ENCODE measurements at places on chromosomes 16 and 17.

- no peak for DNase-seq
These were observed 181.5 kb downstream of the PRKCA start for GRCh38 chr17:66483906-66484305.

DNA sequence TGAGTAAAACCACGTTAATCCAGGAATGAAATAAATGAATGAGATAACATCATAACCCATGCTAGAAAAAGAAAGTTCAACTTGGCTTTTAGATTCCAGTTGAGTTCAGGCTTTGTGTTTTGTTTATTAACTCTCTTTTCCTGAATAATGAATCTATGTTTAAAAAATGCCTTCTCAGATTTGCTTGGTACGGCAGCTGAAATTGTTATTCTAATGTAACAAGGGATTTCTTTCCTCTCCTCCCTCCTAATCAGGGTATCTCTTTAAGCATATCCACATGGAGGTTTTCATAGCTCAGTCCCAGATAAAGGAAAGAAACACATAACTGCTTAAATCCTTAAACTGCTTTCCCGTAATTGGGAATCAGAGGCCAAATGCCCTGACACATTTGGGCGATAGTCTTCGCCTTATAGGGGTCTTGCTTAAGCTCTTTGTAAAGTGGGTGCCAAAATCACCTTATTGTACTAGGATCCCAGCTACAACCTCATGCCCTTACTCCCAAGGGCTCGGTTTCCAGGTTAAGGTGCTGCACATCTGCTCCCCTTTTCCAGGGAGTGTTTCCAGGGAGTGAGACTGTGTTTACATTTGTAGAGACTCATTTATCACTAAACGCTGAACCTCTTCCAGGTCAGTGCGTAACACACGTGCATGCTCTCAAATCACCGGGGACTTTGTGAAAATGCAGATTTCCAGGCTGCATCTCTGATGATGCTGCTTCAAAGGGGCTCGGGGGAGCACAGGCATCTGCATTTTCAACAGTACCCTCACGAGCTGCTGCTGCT, 142.8 kb upstream of the FOXF1 start:
- DNase-seq: no peak

GRCh38 chr17:82023447-82024241, 539 bp downstream of the LRRC45 start:
- no peak for DNase-seq

DNA sequence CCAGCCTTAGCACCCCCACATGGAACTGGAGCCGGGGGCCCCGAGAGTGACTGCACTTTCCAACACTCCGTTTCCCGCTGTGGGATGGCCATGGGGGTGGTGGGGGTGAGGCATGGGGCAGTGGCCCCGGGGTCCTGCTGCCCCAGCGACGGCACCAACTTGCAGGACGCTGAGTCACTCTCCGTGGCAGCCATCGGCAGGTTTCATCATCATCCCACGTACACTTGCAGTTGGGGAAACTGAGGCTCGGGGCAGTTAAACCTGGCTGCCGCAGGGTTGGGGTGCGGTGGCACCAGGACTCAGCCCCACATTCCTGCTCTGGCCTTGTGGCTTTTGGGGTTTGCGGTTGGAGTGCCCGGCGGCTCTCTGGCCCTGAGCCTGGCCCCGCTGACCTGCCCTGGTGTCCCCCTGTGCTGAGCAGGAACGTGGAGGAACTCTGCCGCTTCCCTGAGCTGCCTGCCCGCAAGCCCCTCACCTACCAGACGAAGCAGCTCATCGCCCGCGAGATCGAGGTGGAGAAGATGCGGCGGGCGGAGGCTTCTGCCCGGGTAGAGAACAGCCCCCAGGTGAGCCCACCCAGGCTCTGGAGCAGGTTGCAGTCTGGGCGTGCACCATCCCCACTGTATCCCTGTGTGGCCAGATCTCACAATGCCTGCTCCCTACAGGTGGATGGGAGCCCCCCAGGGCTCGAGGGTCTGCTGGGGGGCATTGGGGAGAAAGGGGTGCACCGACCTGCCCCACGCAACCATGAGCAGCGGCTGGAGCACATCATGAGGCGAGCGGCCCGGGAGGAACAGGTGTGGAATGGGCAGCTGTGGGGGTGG, 4.0 kb downstream of the GNG13 start:
- no peak for DNase-seq

DNA sequence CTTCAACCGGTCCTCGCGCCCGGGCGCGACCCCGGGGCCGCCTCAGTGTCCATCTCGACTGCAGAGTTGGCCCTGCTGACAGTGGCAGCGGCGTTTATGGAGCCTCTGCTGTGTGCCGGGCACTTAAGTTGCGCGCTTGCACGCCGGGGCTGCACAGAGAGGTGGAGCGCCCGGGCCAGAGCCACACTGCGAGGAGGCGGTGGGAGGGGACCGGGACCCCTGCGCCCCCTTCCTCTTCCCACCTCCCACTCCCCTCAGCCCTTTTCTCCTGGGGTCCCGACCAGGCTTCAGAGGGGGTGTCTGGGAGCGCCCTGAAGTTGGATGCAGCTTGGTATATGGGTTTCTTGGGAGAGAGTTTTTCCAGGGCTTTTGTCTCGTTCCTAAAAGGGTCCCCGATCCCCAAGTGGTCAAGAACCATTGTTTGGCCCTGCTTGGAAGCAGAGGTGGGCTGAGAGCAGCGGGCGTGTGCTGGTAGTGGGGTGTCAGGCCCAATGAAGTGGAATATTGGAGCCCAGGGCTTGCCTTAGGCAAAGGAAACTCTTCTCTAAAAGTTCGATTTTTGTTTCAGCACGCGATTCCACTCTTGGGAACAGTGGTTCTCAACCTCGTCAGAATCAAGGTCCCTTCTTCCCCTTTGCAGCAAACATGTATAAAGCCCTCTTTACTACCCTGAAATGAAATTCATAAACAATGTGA, 605 bp downstream of the MRTFB start:
- DNase-seq: peak; percentile 19

DNA sequence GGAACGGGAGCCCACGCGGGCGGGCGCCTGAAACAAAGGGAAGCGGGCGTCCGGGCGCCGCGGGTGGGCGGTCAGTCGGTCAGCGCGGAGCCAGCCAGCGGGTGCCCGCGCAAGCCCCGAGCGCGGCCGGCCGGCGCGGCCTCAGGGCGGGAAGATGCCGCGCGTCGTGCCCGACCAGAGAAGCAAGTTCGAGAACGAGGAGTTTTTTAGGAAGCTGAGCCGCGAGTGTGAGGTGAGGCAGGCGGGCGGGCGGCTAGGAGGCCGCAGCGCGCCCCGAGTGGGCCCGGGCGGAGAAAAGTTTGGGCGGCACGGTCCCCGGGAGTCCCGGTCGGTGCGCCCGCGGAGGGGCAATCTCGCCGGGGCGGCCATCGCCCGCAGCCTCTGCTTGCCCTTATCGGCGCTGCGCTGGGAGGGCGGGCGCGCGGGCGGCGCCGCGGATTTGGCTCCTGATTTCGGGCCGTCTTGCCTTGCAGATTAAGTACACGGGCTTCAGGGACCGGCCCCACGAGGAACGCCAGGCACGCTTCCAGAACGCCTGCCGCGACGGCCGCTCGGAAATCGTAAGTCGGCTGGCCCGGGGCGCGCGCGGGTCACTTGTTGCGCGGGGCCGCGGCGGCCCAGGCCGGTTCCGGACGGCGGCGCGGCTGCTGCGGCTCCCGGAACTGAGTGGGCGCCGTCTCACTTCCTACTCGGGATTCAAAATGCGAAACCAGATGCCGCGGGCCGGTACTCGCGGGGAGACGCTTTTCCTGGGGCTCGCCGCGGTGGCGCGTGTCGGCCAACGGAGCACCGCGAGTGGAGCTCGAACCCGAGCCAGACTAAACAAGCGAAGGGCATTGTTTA, 526 bp downstream of the CBFB start:
- peak; percentile 57 for DNase-seq

- DNase-seq: no peak
These were observed 63.5 kb upstream of the PLCG2 start for GRCh38 chr16:81715358-81716196.

GRCh38 chr17:48513097-48513496, 17.7 kb downstream of the HOXB1 start:
- no peak for DNase-seq

GRCh38 chr16:55651841-55652824, 3.7 kb upstream of the SLC6A2 start:
- DNase-seq: no peak

DNA sequence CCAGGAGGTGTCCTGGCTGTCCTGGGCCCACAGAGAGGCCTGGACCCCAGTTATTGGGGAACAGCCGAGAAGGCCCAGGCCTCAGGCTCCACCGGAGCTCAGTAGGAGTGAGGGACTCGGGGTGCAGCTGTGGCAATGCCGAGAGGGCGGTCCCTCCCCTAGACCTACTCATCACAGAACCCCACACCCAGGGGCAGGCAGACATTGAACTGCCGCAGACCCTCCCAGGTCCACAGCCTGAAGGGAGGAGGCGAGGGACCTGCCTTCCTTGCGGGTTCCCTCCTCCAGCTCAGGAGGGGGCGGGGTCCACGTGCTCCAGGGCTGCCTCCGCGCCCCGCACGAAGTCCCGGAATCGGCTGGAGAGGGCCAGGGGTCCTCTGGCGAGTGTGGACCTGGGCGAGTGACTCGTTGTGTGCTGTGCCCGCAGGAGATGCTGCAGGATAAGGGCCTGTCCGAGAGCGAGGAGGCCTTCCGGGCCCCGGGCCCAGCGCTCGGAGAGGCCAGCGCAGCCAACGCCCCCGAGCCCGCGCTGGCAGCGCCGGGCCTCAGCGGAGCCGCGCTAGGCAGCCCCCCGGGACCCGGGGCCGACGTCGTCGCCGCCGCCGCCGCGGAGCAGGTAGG, 3.9 kb downstream of the TBX4 start:
- DNase-seq: no peak

DNA sequence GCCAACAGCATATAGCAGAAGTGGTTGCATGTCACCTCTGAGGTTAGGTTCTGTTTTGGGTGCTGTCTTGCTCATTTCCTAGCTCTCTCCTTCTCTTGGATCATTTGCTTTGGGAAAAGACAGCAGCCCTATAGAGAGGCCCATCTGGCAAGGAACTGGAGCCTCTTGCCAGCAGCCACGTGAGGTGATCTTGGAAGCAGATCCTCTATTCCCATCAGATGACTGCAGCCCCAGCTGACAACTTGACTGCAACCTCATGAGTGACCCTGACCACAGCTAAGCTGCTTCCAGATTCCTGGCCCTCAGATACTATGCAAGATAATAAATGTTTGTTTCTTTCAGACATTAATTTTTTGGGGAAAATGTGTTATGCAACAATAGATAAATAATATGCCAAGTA, 213.3 kb upstream of the HS3ST4 start:
- DNase-seq: no peak

DNA sequence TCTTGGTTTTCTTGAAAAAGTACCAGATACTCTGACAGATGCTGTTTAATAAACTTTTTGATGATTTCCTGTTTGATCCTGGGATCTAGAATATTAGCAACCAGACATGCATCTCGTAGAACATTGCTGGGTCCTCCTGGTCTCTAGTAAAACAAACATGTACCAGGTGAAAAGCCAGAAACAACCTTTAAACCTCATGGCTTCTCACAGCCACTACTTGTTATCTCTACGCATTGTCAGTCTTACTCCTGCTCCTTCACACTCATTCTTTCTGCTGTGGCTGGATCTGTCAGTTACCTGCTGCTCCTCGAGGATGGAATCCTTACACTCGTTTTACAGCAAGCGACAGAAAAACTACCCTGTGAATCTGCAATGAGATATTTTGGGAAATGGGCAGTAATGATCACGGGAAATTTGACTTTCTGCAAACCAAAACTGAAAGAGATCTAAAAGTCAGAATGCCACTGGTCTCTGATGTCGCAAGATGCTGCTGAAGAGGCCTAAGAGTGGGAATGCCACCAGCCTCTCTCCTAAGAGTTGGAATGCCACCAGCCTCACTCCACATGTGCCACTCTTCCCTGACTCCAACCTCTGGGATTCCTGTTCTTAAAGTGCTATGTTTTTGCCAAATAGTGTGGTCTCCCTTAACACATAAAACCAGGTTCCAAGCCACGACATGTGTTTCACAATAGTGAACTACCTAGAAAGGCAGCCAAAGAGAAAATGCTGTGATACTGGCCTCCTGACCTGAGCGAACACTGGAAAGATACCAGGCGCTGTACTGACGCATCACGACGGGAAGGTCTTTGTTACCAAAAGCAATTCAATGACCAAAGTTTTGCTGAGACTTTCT, 86.3 kb downstream of the VPS53 start:
- no peak for DNase-seq

DNA sequence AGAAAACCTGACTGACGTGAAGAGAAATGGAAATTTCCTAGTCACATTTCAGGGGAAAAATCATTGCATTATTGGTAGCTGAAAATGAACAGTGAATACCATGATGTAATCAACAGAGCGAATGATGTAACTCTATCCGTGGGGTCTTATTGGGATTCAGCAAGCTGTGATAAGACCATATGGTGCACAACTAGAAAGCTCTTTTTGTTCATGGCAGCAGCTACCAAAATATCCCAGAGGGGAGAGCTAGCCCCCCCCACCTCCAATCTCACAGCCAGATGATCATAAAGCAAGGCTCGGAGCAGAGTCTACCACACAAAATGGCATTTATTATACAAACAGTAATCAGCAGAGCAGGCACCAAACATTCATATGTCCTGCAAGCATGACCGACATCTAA, 22.2 kb upstream of the DNAH17 start:
- DNase-seq: no peak

- DNase-seq: peak; percentile 88
These were observed at the start of gene EVPL for GRCh38 chr17:76027159-76027839. EVPL (minus strand) TSS chr17:76027306; CDS start chr17:76027198, 108 bp downstream.

- DNase-seq: peak; percentile 47
These were observed 25.1 kb downstream of the MINK1 start for GRCh38 chr17:4858068-4858881.

DNA sequence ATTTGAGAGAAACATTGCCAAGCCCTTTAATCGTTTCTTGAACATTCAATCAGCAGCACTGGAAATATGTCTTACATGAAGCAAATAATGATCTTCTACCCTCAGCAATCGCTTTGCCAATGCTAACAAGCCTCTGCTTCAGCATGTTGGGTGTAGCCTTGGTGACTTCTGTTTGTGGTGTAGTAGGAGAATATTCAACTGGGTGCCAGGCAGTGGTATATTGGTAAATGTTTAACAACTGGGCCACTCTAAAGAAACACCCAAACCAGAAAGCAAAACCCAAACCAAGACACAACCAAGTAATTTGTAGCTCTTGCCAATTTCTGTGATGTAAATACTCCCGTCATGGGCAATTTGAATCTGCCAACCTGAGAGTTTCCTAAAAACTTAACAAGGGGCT, 9.7 kb downstream of the CDH13 start:
- DNase-seq: no peak

DNA sequence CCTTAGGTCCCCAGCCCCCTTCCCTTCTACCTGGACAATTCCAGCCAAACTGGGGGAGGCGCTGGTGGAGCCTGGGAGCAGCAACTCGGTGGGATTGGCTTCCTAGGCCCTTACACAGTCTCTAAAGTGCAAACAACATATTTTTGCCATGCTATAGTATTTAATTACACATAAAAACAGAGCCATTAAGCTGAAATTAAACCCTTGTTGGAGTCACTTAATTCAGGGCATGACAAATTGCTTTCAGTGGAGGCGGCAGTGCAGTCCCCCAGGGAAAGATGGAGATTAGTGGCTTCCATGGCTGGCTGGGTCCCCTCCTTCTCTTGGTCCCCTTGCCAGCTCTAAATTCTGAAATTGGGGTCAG, 17.3 kb downstream of the IGFBP4 start:
- no peak for DNase-seq

Measured in prostate gland (tissue), 2 donors.